ENCODE measurements at places on chromosomes 7 and 10. TPM values are rescaled to one million over a fixed set of nuclear protein-coding genes. Genes with fewer than 3 reads are reported as not detected.

DNA sequence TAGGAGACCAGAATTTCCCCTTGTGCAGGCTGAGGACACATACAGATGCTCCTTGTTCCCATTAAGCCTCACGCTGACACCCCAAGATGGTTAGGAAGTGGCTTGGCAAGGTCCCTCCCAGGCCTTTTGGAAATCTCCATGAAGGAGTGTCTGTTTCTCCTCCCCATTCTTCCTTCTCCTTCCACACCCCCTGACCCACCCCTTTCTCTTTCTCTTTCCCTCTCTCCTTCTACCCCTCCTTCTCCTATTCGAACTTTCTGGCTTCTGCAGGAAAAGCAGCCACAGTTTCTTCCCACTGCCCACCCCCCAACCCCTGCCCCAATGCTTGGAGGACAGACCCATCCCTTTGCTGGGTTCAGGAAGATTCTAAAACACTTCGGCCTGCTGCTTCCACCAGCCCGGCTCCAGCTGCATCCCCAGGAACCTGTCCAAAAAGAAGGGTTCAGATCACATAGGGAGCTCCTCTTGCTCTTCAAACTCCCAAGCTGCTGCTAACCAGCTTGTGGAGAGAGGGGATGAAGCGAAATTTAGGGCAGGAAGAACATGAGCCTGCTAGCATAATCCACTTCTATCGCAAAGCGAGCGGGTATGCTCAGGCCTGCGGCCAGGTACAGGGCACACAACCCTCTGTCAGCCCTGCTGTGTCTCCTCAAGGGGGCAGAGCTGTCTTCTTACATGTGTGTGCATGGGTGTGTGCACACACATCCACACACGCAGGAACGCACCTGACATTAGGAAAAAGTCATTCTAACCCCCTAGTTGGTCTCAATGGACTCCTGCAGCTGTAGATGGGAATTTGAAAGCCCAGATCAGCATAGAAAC, 80.4 kb downstream of the PPP1R3C start:
- DNase-seq = no peak

DNA sequence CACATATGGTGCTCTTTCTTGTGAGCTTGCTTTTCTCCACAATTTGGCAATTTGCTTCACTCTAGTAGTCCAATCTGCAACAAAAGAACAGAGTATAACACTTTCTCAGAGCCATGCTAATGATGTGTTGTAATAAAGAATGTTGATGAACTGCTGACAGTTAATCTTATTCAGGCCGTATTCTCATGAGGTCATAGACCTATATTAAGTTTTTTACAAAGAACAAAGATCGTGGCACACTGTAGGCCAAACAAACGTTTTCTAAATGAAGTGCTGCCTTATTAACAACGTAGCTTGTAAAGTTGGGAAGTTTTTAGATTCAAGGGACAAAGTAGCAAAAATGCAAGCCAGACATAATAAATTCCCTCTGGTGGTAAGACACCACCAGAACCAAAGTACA, 160.1 kb downstream of the GALNT11 start:
- no peak for DNase-seq

GRCh38 chr10:89468191-89468965, 54.0 kb downstream of the IFIT5 start:
- no peak for DNase-seq

GRCh38 chr7:153385502-153385901, 626.0 kb downstream of the ACTR3B start:
- no peak for DNase-seq

Gene HMX3
- total RNA-seq = not detected

- no peak for DNase-seq
These were observed 117.5 kb downstream of the NRF1 start for GRCh38 chr7:129728875-129729467.

Gene IKZF1
- 32.1 TPM for total RNA-seq

DNA sequence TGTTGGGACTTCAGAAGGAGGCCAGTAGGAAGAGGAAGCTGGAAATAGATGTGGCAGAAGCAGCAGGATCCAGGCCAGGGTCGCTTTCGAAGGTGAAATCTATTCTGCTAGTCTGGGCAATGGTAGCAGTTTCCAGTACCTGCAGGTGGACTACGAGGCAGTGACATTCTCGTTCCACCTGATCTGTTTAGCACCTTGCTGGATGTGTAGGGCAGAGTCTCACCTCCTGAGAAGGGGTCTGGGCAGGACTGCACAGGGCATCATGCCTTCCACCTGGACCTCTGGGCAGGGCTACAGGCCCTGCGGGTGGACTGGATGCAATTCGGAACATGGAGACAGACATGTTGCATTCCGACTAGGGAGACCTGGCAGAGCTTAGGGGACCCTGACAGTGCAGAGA, 254.8 kb upstream of the ZNF32 start:
- DNase-seq = no peak

DNA sequence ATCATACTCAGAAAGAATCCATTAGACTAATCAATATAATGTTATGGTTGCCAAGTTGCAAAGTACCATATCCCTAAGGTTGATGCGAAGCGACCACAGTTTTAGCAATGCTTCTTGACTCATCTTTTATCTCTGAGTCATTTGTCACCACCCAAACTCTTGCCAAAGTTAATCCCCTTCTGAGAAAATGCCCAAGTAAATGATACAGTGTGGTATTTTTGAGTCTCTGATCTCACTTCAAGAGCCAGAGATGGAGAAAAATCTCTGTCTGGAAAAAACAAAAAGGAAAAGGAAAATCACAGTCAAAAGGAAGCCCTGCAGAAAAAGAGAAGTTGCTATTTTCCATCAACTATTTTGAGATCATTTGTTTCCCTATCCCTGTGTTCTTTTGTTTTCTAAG, 26.7 kb upstream of the OTUD1 start:
- no peak for DNase-seq

GRCh38 chr10:124153023-124153826, 59.8 kb upstream of the CHST15 start:
- DNase-seq = no peak
